Activated CD8-positive, alpha-beta memory T cell treated with anti-CD3 and anti-CD28 coated beads for 4 hours (primary cell): ENCODE measurements at places on chromosomes 11 and 22.

- peak; percentile 86 for DNase-seq
Observed at GRCh38 chr11:65416341-65416824, 6.2 kb upstream of the NEAT1 start.

GRCh38 chr11:119999220-119999619 lies 138.7 kb downstream of the TRIM29 start:
- no peak for DNase-seq

DNA sequence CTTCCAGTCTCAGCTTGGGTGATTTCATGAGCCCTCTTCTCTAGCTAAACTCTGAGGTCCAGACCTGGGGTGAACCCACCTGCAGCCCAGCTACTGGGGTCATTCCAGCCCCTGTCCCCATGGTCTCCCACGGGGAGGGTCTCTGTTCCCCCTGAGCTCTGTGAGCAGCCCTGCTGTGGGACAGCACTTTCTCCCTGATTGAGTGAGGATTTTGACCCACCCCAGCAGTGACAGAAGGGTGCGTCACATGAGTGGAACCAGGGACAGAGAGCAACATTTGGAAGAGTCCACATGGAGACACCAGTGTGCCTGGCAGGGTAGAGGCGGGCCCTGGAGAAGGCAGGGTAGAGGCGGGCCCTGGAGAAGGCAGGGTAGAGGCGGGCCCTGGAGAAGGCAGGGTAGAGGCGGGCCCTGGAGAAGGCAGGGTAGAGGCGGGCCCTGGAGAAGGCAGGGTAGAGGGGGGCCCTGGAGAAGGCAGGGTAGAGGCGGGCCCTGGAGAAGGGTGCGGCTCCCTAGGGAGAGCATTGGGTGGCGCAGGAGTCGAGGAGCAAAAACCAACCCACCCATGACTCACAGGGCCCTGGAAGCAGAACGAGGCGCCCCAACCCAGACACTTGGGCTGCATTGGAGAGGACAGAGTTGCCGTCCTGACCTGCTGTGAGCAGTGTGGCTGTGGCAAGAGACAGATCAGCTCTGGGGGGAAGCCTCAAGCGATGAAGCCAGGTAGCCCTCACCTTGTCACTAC lies 227.7 kb upstream of the B3GAT1 start:
- DNase-seq: no peak

- DNase-seq: no peak
Observed at GRCh38 chr11:29448246-29448877, 568.5 kb downstream of the KCNA4 start.

DNA sequence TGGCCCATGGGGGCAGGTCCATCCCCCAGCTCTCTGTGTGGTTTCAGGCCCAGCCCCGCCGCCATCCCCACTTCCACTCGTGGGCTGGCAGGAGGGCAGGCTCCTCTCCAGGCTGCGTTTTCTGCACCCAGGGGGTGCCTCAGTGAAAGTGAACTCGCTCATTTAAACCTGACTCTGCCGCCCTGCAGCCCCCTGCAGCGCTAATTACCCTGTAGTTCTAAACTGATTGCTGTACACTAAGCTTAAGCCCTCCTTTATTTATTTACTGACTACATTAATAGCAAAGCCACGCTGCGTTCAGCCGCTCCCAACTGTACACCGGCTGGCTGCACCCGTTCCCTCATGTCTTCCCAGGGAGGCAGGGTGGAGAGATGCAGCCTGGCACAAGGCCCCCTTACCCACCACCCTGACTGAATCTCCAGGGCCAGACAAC lies 36.6 kb upstream of the NNMT start:
- no peak for DNase-seq

DNA sequence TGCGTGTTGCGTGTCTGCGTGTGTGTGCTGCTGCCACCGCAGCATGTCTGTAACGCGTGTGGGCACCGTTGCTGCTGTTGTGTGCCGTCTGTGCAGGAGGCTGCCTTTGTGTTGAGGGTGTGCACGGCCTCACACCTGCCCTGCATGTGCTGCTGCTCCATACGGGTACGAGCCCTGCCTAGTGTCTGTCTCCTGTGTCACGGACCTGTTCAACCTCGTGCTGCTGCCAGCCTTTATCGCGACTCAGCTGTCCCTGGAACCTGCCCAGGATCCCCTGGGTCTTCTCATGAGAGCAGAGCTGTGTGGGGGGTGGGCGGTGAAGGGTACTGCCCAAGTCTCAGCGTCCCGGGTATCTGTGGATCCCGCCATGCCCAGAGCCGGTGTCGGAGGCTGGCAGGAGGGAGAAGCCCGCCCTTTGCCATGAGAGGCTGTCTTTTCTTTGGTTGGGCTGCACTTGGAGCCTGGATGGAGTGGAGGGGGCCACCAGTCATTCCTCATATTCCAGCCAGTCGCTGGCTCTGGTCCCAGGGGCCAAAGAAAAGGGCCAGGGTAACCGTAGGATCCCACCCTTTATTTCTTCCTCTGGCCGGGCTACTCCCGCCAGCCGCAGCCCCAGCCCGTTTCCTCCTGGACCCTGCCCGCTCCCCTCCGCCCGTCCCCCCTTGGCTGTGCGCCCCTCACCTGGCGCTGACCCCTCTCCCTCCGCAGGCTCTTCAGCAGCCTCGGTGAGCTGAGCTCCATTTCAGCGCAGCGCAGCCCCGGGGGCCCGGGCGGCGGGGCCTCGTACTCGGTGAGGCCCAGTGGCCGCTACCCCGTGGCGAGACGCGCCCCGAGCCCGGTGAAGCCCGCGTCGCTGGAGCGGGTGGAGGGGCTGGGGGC lies 7.8 kb upstream of the ACR start:
- DNase-seq: no peak

DNA sequence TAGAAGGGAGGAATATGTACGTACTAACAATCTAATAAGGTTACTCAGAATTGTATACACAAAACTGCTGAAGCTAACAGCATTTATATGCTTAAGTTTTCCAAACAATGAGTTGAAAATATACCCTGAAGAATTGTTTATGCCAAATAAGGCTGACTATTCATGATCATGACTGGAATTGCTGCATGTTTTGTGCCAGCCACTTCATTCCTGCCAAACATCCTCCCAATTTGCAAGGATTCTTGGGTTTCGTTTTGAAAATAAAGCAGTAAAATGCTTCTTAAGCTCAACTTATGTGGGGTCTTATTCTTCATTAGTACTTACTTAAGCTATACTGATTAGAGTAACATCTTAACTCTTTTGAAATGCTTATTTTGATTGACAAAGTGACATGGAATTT lies 149.0 kb downstream of the SPON1 start:
- DNase-seq: no peak

DNA sequence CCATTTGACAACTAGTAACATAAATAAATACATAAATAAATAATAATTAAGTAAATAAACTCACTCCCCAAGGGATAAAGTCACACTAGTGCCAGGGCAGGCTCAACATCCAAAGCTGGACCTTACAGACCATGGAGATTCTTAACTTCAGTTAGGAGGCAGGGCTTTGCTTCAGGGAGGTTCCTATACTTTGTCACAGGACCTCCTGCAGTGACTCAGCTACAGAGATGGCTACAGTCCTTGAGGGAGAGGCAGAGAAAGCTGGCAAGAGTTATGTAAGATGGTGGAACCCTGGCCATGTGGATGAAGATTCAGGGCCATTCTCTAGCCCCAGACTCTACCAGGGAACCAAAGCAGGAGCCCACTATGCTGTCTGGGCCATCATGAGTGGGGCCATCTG lies 74.1 kb upstream of the CADM1 start:
- no peak for DNase-seq

- DNase-seq: no peak
Observed at GRCh38 chr11:116714902-116715301, 57.9 kb downstream of the BUD13 start.
